ENCODE measurements at places on chromosomes 6 and 20.

- DNase-seq, result no peak
Observed at GRCh38 chr6:33411632-33412005, 805 bp downstream of the PHF1 start.

- DNase-seq, result peak; percentile 63
Observed at GRCh38 chr6:26743157-26743821, 83.7 kb upstream of the ZNF322 start.

- no peak for DNase-seq
Observed at GRCh38 chr6:36273802-36274514, 4.1 kb downstream of the PNPLA1 start.

DNA sequence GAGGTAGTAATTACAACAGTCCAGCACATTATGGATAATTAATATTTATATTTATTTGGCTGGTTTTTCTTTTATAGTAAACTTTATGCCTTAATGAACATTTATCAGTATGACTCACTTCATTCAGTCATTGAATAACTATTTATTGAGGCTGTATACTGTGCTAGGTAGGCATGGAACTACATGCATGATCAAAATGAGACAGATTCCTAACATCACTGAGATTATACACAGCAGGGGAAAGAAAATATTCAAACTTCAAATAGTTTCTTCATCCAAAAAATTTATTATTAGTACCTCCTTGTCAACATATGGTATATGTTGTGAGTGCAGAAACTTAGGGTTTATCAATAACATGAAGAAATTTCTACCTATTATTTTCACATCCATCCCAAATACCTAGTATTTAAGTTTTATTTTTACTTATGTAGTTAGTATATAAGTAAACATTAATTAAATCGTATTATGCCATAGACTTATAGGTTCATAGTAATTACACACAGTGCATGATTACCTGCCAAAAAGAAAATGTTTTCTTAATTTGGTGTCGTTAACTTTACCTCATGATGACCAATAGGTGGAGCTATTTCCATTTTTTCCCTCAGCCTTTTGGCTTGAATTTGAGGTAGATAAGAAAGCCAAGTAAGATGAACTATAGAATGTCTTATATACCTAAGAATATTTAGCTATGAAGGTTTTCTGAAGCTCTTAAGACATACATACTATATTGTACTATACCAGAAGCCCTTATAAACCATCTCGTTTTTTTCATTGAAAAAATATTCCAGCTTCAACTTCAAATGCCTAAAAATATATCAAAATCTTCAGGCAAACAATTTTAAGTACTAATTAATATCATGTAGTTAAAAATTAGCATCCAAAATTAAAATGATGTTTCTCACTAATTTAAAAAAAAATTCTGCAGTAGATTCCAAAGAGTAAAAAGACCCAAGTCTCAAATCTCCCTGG lies 12.5 kb upstream of the TMEM30A start:
- peak; percentile 70 for DNase-seq

DNA sequence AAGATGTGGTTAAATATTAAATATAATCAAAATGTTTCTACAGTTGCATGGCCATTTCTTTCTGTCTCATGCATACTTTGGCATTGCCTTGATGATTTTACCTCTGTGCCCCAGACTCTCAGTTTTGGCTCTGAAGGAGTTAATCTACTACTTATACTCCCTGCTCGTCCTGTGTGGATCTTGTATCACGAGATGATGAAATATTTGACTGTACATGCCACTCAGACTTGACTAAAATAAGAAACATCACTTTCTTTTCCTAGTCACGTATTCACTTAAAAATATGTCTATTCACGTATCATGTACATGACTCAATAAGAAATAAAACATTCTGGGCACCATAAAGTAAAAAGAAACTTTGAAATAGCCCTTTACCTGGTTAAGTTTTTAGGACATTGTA lies 397.7 kb downstream of the RFPL4B start:
- peak; percentile 9 for DNase-seq

DNA sequence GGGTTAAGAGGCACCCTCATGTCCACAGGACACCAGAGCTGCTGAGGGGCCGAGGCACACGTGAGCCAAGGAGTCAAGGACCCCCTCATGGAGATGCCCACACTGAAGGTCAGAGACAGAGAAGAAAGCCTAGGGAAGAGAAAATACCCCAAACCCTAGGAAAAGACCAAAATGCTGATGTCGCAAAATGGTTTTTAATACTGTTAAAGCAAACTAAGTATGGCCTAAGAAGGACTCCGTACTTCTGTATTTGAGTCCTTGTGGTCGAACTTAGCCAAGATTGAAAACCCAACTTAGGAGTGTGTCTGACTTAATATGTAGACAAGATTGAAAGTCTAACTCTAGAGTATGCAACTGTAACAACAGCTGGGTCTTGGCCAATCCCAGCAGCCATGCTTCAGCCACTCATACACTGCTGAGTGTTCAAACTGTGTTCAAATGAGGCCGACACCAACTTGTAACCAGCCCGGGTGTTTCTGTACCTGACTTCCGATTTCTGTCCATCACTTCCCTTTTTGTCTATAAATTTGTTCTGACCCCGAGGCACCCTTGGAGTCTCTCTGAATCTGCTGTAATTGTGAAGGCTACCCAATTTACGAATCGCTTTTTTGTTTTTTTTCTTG lies 92.6 kb upstream of the AGPAT4 start:
- no peak for DNase-seq

GRCh38 chr20:10947726-10948125 lies 273.9 kb upstream of the JAG1 start:
- no peak for DNase-seq

- DNase-seq, result no peak
Observed at GRCh38 chr6:56388415-56388755, 141.0 kb upstream of the COL21A1 start.

GRCh38 chr6:7100072-7100752 lies 7.5 kb upstream of the RREB1 start:
- no peak for DNase-seq

DNA sequence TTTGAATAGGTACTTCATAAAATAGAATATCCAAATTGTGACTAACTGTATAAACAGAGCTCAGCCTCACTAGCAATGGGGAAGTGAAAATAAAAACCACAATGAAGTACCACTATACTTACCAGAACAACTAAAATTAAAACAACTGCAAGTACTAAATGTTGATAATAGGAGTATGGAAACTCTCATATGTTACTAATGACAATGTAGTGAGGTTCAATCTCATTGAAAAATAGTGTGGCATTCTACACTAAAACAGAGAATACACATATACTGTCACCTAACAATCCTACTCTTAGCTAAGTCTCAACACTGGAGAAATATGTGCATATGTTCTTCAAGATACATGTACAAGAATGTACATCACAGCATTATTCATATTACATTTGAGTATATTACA lies 132.0 kb upstream of the CARMIL1 start:
- no peak for DNase-seq

DNA sequence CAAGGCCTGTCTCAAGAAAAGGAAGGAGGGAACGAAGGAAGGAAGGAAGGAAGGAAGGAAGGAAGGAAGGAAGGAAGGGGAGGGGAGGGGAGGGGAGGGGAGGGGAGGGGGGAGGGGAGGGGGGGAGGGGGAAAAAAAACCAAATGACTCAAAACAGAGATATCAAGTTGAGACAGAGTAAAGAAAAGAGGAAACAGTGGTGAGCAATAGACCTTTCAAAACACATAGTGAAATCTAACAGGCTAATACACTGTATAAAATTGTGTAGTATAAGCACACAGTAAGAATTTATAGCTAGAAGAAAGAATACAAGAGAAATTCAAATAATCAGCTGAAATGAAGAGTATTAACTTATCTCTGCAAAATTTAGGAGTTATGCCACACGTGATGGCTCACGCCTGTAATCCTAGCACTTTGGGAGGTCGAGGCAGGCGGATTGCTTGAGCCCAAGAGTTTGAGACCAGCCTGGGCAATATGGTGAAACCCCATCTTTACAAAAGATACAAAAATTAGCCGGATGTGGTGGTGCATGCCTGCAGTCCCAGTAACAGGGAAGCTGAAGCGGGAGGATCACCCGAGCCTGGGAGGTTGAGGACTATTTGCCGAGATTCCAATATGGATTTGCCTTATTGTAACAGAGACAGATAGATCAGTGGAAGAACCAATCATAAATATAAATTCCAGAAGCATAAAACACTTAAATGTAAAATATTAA lies 123.2 kb downstream of the PRND start:
- no peak for DNase-seq

DNA sequence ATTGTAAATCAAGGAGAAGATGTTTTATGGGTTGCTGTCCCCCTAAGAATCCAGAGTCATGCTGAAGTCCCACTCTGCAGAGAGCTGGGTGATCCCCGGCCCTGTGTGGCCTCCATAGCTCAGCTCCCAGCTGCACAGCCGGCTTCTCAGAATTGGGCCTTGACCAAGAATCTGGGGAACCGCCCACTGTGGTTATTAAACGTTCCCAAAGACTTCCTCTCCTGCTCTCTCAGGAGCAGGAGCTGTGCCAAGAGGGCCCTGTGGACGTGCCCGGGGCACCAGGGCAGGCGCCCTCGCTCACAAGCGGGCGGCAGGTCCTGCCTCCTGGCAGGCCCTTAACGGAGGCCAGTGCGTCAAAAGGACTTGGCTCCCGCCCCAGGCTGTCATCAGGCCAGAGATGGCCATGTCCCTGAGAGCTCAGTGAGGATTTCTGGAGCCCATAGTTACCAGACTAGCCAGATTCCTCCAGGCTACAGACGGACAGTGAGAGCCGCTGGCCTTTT lies 30.4 kb downstream of the ZC3H12D start:
- DNase-seq, result peak; percentile 97

- DNase-seq, result peak; percentile 29
Observed at GRCh38 chr6:166949528-166950442, 6.6 kb downstream of the RNASET2 start.

DNA sequence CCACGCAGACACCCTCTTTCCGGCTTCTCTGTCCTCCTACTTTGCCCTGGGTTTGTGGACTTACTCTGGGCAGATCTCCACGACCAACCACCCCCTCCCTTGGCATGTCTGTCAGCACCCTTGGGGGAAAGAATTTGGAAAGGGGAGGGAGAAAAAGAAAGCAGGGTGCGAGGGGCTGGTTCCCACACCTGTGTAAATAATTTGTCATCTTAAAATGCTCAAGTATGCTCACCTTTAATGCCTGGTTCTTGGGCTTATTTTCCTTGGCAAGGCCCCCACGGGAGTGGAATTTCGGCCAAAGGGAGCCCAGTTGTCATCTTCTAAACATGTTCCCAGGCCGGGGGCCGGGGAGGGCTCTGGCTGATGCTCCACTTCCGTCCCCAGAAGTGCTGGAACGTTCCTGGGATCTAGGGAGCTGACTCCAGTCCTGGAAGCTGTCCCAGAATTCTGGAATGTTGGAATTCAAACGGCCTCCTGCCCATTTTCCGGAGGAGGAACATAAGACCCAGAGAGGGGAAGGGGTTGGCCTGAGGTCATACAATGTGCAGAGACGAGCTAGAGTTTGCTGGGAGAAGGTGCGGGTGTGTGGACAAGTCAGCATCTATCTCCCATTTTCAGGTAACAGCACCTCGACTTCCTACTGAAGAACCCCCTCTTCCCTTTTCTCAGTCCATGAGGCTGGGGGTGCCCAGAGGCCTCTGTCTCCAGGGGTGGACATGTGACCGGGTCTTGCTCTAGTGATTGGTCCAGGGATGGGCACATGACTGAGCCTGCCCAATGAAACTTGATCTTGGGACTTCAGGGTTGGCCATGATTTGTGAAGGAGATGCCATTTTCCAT lies 122.3 kb downstream of the CEBPB start:
- DNase-seq, result peak; percentile 99

- DNase-seq, result no peak
Observed at GRCh38 chr20:32941155-32941885, 62.9 kb downstream of the SUN5 start.

- DNase-seq, result no peak
Observed at GRCh38 chr20:42100137-42100704, 482.0 kb upstream of the CHD6 start.

- DNase-seq, result peak; percentile 85
Observed at GRCh38 chr20:47544240-47544639, 42.6 kb downstream of the NCOA3 start.

- peak; percentile 92 for DNase-seq
Observed at GRCh38 chr6:12572896-12573827, 143.4 kb upstream of the PHACTR1 start.

DNA sequence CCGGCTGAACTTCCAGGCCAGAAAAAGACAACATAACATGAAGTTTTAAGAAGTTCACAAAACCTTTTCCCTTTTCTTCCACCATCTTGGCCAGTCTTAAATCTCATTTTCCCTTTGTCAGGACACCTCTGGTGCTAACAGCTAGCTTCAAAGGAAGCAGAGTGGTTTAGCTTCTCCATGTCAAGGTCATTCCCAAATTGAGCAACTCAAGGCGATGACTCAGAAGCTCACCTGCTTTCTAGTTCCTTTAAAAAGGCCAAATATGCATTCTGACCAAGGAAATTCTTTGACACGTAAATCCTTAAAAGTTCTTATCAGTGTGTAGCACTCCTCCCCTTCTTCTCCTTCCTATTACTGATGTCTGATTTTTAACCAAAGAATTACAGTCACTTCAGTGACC lies 69.6 kb upstream of the VGLL2 start:
- DNase-seq, result no peak

- no peak for DNase-seq
Observed at GRCh38 chr20:11591965-11592364, 325.7 kb upstream of the BTBD3 start.

GRCh38 chr6:15608396-15608795 lies 54.4 kb downstream of the DTNBP1 start:
- peak; percentile 92 for DNase-seq

DNA sequence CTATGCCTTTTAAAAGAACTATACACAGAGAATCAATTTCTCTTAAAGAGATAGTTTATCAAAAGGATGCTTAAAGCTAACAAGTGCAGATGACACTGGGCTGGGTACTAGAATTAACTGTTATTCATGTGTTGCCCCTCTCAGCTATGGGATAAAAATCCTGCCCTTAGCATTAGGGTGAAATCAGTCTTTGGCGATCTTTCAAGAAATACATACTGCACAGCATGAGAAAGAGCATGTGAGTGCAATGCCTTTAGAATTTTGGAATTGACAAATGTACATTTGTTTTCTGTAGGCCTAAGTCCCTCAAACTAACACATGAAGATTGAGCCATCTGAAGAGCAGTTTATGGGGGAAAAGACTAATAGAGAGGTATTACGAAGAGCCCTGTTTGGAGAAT lies 115.4 kb downstream of the ZFP64 start:
- peak; percentile 39 for DNase-seq

- peak; percentile 29 for DNase-seq
Observed at GRCh38 chr20:25009218-25010145, 16.9 kb upstream of the APMAP start.

DNA sequence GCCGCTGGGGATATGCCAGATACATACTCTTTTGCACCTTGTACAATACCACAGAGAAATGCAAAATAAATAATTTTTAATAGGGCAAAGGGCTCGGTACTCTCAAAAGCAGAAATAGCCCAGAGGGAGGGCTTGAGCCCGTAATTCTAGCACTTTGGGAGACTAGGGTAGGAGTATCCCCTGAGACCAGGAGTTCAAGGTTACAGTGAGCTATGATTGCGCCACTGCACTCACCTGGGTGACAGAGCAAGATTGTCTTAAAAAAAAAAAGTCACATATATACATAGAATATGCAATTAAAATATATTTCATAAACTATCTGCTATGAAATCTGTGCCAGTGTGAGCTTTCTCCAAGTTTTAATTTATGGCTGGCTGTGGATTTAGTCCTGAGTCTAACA lies 818 bp upstream of the TRMT11 start:
- DNase-seq, result no peak

- DNase-seq, result no peak
Observed at GRCh38 chr20:32957459-32957858, 46.8 kb downstream of the SUN5 start.

- DNase-seq, result no peak
Observed at GRCh38 chr6:169235286-169235685, 18.4 kb downstream of the THBS2 start.

Data from EH (cell line).